H54 (cell line): ENCODE measurements at places on chromosomes 7 and 10.

GRCh38 chr10:19702215-19702614 is 114.0 kb upstream of the PLXDC2 start:
- peak; percentile 31 for DNase-seq

GRCh38 chr10:112230325-112230988 is 46.9 kb upstream of the GPAM start:
- no peak for DNase-seq

- DNase-seq = peak; percentile 84
Measured at GRCh38 chr7:140541513-140542227, 62.4 kb upstream of the MKRN1 start.

- no peak for DNase-seq
Measured at GRCh38 chr7:40536421-40536820, 401.6 kb downstream of the SUGCT start.

GRCh38 chr7:54678763-54679489 is 80.1 kb downstream of the SEC61G start:
- DNase-seq = no peak

GRCh38 chr7:13981070-13981469 is 8.4 kb downstream of the ETV1 start:
- peak; percentile 56 for DNase-seq

- DNase-seq = no peak
Measured at GRCh38 chr7:12728192-12728538, 40.7 kb downstream of the ARL4A start.

DNA sequence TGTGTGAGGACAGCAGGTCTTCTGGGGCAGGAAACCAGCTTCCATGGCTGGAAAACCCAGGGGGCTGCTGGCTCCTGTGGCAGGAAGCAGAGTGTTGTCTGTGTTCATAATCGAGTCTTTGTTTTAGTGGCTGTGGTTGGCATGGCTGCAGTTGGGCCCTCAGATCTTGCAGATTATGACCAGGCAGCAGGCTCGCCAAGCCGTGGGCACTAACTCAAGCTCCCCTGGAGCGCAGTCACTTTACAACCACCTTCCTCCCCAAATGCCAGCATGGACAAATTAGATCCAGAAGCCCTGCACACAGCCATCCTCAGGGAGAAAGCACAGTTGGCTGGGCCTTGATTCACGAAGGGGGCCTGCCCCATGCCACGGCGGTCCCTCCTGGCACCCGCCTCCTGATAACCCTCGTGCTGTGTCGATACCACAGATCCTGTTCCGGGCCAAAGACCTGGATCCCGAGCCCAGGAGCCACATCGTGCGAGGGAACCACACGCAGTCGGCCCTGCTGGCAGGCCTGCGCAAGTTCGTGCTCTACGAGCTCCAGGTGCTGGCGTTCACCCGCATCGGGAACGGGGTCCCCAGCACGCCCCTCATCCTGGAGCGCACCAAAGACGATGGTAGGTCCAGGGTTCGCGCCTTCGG is 552.5 kb upstream of the FOXK1 start:
- no peak for DNase-seq

DNA sequence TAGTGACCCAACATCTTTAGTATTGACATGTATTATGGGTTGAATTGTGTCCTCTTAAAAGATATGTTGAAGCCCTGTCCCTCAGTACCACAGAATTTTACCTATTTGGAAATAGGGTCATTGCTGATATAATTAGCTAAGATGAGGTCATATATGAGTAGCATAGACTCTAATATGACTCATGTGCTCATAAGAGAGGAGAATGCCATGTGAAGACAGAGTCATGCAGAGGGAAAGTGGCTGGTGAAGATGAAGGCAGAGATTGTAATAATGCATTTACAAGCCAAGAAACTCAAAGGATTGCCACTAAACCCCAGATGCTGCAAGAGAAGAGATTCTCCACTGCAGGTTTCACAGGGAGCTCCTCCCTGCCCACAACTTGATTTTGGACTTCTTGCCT is 496.4 kb downstream of the KIF20B start:
- DNase-seq = no peak

DNA sequence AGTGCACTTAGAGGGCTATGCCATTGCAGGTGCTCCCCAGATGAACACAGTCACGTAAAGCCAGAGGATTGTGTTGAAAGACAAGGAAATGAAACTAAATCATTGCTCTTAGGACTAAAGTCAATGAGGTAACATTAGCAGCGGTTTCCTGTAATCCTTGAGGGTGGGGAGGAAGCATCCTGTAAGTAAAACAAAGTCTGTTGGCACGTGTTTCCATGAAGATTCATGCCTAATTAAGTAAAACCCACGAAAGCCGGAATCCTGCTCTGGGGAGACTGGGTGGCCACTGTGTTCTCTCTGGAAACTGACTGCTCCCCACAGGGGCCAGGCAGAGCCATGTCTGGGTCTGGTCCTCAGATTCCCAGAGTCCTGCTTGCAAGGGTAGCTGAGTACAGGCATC is 18.3 kb downstream of the STEAP1B start:
- DNase-seq = no peak

- DNase-seq = peak; percentile 56
Measured at GRCh38 chr10:126397640-126398382, 9.5 kb upstream of the ADAM12 start.

DNA sequence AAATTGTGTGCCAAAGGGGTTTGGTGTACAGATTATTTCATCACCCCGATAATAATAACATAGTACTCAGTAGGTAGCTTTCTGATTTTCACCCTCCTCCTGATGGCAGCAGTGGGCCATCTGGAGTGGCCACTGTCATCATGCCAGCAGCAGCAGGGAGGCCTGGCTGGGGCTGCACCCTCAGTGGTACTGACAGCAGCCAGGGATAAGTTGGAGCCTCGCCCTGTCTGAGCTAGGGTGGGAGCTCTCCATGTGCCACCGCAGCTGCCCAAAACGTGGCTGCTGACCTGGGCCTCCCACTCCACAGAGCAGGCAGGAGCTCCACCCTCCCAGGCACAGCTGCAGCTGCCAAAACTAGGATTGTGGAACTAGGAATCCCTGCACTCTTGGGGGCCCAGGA is 700.8 kb upstream of the KCND2 start:
- no peak for DNase-seq

- no peak for DNase-seq
Measured at GRCh38 chr7:112701456-112701855, 88.7 kb downstream of the TMEM168 start.

GRCh38 chr7:141074162-141074991 is 513 bp downstream of the TMEM178B start:
- DNase-seq = no peak

GRCh38 chr10:125023862-125024496 is 82.1 kb downstream of the ZRANB1 start:
- no peak for DNase-seq

DNA sequence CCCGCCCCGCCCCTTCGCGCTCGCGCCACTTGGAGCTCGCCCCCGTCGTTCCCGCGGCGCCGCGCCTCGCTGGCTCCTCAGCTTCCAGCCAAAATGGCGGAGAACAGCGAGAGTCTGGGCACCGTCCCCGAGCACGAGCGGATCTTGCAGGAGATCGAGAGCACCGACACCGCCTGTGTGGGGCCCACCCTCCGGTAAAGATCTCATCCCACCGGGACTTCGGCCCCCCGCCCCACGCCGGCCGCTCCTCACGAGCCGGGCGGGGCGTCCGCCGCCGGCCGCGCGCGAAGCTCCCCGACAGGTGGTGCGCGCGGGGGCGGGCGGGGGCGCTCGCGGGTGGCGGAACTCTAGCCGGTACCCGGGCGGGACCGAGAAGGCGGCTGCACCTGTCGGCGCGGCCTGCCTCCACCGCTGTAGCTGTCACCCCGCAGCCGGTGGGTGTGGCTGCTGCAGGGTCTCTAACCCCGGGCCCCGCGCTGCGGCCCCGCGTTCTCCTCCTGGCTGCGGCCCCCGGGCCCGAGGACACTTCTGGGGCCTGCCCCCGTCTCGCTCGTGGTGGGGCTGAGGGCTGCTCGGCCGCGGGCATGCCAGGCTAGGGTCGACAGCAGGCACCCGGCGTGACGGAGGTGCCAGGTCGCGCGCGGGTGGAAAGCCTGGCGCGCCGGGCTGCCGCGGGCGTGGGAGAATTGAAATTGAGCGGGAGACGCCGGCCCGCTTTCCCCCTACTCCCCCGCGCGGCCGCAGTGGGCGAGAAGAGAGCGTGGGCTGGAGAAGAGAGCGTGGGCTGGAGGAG is at the start of gene EXOC6:
TSS of gene EXOC6 (plus strand) at position 80 of the 793 bp plus-strand sequence. CDS start at position 94, 14 bp downstream.
- peak; percentile 86 for DNase-seq

GRCh38 chr10:96411716-96412320 is 53.0 kb upstream of the OPALIN start:
- DNase-seq = no peak

GRCh38 chr7:55053651-55054571 is 35.1 kb downstream of the EGFR start:
- DNase-seq = no peak

DNA sequence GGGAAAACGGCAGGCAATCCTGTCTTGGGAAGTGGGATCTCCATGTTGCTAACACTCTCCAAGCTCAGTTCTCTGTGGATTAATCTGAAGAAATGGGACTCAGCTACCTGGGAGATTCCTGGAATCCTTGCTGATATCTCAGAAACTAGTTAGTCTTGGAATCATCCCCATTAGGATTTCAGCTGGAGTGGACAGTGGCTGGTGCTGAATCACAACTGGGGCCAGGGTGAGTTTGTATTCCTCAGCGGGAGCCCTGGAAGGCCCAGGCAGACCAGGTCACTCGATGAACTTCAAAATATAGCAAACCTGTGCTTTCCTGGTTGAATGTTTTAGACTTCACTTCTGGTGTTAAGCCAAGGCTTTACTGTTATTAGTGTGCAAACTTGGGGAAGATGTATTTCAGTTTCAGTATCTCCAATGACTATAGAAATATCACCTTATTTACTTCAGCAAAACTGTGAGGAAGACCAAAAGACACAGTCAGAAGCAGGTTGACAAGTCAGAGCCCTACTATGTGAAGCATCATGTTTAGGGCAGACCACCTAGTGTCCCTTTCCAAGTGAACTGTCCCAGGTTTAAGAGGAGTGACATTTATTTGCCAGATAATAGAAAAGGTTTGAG is 126.1 kb downstream of the AOAH start:
- DNase-seq = no peak

- no peak for DNase-seq
Measured at GRCh38 chr7:12138421-12138820, 72.7 kb upstream of the TMEM106B start.

GRCh38 chr10:91162050-91162494 is 58.4 kb upstream of the PCGF5 start:
- DNase-seq = peak; percentile 73

GRCh38 chr7:2314209-2314955 is at the start of gene SNX8:
Gene SNX8 (minus strand): TSS chr7:2314441. CDS start chr7:2314421, 20 bp downstream.
- DNase-seq = peak; percentile 100

DNA sequence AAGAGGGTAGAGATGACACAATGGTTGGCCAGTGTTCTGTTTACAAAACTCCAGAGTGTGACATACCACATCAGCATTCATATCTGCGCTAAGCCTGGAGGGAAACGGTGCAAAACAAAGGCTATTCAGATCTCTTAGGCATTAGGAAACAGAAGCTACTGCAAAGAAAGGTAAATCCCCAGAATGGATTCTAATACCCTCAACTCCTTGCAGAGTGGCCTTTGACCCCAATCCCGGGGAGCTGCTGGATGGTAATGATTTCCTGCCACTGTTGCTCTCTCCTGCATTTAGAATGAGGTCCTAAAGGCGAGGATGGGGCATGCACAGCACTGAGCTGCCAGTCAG is 65.2 kb downstream of the AOAH start:
- DNase-seq = peak; percentile 77

DNA sequence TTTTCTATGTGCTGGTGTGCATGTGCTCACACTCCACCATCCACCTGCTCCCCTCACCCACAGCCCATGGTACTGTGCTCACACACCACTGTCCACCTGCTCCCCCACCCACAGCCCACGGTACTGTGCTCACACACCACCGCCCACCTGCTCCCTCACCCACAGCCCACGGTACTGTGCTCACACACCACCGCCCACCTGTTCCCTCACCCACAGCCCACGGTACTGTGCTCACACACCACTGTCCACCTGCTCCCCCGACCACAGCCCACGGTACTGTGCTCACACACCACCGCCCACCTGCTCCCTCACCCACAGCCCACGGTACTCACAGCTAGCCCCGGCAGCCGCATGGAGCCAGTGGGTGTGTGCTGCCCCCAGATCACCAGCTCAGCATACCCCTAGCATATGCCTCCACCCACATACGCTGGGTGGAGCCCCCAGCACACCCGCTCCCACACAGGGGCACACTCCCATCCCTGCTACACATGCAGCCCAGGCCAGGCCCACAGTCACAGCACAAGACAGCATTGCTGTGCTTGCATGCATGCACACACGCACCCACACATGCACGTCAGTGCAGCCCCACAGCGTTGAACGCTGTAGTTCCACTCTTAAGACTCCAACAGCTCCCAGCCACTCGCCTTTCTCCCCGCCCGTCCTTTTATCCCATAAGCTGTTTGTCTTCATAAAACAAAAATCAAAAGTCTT is 62.0 kb downstream of the PAX2 start:
- no peak for DNase-seq

DNA sequence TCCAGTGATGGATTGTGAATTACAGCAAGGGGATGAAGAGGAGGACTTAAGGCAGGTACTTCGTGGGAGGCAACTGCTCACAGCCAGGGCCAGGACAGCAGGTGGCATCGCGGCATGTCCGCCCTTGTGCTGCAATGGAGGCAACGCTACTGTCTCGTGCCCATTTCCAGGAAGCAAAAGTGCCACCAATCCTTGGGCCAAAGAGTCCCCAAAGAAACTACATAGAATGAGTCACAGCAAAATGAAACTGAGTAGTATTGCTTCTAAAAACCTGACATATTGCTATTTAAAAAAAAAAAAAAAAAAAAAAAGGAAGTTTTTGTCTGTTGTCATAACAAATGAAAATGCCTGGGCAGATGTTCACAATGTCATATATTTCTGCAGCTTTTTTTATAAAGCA is 46.6 kb downstream of the RSU1 start:
- no peak for DNase-seq

- no peak for DNase-seq
Measured at GRCh38 chr10:50788951-50789945, 49.5 kb downstream of the ASAH2B start.

DNA sequence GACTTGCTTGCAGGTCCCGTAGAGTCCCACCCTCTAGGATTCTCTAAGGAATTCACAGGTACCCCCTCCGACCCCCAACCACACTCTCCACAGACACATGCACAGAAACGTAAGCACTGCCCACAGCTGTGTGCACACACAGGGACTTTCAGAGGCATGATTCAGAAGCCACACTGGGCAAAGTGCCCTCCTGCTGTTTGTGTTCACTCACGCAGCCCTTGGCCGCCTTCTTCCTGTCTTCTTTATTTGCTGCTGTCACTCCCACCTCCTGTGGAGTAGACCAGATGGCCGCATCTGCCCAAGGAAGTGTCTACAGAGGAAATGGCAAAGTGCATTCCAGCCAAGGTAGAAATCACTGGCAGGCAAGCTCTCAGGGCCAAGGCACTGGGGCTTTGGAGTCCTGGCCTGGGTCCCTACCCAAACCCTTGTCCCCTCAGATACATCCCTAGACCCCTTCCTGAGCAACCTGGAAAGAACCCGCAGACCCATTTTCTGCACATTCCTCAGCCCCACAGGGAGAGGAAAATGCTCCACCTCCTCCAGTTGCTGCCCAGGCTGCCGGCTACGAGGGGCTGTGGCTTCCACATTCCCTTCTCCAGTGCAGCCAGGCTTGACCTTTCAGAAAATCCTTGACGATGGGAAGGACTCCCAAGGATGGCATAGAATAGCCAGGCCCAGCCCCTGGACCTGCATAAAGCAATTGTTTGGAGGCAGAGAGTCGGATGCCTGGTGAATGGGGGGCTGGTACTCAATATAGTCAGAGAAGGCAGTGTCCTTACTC is 21.6 kb upstream of the GIMAP8 start:
- DNase-seq = peak; percentile 69
